ENCODE measurements at places on chromosomes 1 and 21.
A peak's percentile ranks its signal among the peaks of the same experiment; 100 is the strongest.

- H3K4me3 ChIP-seq = no peak overlapping the region
- no peak overlapping the region for H3K27ac ChIP-seq
Measured at GRCh38 chr1:210696709-210697108, 368.0 kb downstream of the HHAT start.

- DNase-seq = no peak
- peaks cover 3% of the 10 kb centered on the region for H3K4me1 ChIP-seq
- peak overlapping the region; percentile 92 for H3K4me3 ChIP-seq
- no peaks in the 10 kb centered on the region for H3K27me3 ChIP-seq
- no peaks in the 10 kb centered on the region for H3K36me3 ChIP-seq
Measured at GRCh38 chr1:212035835-212036605, 472 bp downstream of the DTL start.

GRCh38 chr1:29325675-29326074 is 89.4 kb downstream of the PTPRU start:
- peaks cover 41% of the 10 kb centered on the region for H3K36me3 ChIP-seq
- H3K27me3 ChIP-seq = peaks cover 3% of the 10 kb centered on the region
- no peak overlapping the region for H3K27ac ChIP-seq

DNA sequence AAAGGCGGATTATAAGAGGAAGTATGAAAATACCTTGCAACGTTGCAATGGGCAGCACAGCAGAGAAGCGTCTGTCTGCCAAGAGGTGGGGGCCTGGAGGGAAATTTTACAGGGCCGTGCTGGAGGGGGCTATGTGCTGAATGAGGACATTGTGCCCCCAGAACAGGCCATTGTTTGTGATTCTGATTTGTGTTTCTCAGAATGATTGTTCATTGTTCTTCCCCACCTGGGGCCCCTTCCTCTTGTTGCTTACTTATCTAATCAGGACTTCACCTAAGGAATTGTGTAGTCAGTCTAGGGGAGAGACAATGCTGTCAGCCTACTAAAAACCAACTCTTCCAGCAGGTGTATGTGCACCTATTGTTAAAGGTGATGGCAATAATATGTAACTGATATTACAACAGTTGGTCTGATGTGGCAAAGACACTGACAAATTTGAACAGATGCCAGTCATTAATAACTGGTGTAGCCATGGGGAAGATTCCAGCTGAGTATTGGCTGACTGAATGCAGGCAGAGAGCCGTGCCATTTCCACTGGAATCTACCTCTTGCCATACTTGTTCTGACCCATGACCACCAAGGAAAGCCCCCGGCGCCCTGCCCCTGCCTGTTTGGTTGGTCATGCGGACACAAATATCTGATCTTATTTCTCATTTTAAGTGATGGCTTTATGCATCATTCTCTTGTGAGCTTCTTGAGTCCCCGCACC is 45.2 kb upstream of the PSEN2 start:
- no peak overlapping the region for H3K4me3 ChIP-seq
- H3K4me1 ChIP-seq = peaks cover 9% of the 10 kb centered on the region
- H3K36me3 ChIP-seq = no peaks in the 10 kb centered on the region

- H3K36me3 ChIP-seq = peaks cover 3% of the 10 kb centered on the region
- no peak overlapping the region for H3K4me3 ChIP-seq
- H3K27ac ChIP-seq = no peak overlapping the region
- DNase-seq = no peak
- H3K4me1 ChIP-seq = peaks cover 3% of the 10 kb centered on the region
Measured at GRCh38 chr1:22030057-22030456, 22.5 kb upstream of the CDC42 start.

DNA sequence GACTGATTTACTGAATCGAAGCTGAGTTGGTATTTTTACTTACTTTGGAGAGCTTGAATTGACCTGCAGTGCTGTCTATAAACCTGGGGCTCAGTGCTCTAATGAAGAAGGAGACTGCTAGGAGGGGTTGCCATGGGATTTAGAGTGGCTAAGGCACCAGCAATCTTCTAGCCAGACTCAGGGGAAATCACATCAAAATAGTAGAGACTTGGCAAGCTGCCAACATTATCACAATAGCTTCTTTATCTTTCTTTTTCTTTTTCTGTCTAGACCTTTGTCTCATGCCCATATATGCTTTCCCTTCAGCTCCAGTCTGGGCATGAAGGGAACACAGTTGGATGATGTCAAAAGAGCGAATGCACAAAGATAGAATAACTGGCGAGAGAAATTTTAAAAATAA is 301.1 kb upstream of the DPYD start:
- no peak overlapping the region for H3K4me3 ChIP-seq
- H3K36me3 ChIP-seq = no peaks in the 10 kb centered on the region
- no peak overlapping the region for H3K27ac ChIP-seq
- no peak for DNase-seq

- H3K4me3 ChIP-seq = no peak overlapping the region
- no peaks in the 10 kb centered on the region for H3K4me1 ChIP-seq
Measured at GRCh38 chr1:78132174-78132947, 86.6 kb downstream of the GIPC2 start.

- H3K27ac ChIP-seq = no peak overlapping the region
- no peaks in the 10 kb centered on the region for H3K27me3 ChIP-seq
- no peak overlapping the region for H3K4me3 ChIP-seq
- no peaks in the 10 kb centered on the region for H3K36me3 ChIP-seq
- peaks cover 11% of the 10 kb centered on the region for H3K4me1 ChIP-seq
- DNase-seq = no peak
Measured at GRCh38 chr1:230156536-230156935, 89.5 kb downstream of the GALNT2 start.

- no peaks in the 10 kb centered on the region for H3K36me3 ChIP-seq
- no peaks in the 10 kb centered on the region for H3K4me1 ChIP-seq
- H3K27ac ChIP-seq = no peak overlapping the region
- no peak for DNase-seq
- H3K27me3 ChIP-seq = no peaks in the 10 kb centered on the region
Measured at GRCh38 chr1:174569240-174569639, 121.5 kb downstream of the GPR52 start.

DNA sequence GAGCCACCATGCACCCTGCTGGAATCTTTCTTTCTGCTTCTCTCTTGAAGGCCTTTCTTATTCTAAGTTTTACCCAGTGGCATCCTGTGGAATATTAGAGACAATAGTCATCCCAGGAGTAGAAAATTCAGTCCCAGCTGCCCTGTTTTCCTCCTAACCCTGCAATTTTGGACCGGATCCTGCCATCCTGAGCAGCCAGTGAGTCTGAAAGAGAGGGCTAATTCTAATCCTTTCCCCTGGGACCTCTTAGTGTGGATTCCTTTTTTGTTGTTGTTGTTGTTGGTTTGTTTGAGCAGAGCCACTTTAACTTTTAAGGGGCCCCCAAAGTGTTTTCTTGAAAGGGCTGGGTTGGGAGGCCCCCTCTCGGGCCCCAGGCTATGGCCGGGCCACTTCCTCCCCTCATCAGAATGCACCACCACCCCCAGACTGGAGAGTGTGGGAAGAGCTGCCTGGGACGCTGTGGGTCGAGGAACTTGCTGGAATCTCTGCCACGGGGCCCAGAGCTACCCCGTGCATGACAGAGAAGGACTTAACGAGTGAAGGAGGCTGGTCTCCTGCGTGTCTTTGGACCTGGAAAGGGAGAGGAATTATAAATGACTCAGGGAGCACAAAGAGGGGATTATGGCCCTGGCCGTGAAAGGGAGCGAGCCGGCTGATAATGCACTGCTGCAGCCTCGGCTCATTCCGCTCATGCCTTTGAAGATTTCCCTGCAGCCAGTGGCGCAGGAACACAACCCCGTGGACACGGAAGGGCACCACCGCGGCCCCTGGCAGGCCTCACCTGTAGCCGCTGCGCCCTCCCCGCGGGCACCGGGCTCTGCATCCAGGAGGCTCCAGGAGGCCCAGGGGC is 81.0 kb upstream of the AKT3 start:
- peak; percentile 34 for DNase-seq
- H3K27ac ChIP-seq = no peak overlapping the region
- no peaks in the 10 kb centered on the region for H3K27me3 ChIP-seq
- peaks cover 10% of the 10 kb centered on the region for H3K4me1 ChIP-seq

DNA sequence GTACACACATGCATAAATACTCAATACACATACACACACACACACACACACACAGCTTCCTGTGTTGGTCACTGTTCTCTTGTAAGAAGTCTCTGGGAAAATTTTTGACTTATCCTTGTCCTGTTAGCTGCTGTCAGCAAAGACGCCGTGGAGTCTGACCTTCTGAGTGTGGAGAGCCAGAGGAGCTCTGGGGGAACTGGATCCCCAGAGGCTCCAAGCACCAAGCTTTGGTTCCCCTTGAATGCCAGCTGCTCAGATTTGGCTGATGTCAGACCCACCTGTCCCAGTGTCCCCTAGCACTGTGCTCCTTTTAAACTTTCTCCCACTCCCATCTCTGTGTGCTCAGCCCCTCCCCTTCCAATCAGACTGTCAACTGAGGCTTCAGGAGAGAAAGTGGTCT is 319.1 kb downstream of the CAMTA1 start:
- no peak overlapping the region for H3K27ac ChIP-seq
- no peaks in the 10 kb centered on the region for H3K36me3 ChIP-seq
- H3K4me3 ChIP-seq = no peak overlapping the region
- DNase-seq = peak; percentile 0

DNA sequence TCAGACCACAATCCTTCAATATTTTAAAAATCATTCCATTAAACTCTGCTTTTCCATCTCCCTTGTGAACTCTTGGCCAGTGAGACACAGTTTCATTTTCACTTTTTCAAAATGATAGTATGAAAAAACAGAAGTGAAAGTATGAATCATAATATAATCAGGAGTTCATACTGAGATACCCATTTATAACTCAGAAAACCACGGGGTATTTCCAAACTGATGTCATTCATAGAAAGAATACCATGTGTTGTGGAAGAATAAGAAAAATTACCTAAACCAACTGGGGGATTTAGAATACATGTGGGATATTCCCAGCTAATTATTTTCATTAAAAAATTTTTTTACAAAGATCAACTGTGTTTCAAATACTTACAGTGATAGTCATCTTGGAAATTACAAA is 149.9 kb downstream of the MRPL39 start:
- no peaks in the 10 kb centered on the region for H3K27me3 ChIP-seq
- peak; percentile 39 for DNase-seq
- H3K36me3 ChIP-seq = no peaks in the 10 kb centered on the region
- no peak overlapping the region for H3K4me3 ChIP-seq
- no peak overlapping the region for H3K27ac ChIP-seq

GRCh38 chr1:6184083-6184783 is 4.1 kb upstream of the CHD5 start:
- H3K36me3 ChIP-seq = peaks cover 38% of the 10 kb centered on the region
- DNase-seq = no peak
- peaks cover 13% of the 10 kb centered on the region for H3K27me3 ChIP-seq

DNA sequence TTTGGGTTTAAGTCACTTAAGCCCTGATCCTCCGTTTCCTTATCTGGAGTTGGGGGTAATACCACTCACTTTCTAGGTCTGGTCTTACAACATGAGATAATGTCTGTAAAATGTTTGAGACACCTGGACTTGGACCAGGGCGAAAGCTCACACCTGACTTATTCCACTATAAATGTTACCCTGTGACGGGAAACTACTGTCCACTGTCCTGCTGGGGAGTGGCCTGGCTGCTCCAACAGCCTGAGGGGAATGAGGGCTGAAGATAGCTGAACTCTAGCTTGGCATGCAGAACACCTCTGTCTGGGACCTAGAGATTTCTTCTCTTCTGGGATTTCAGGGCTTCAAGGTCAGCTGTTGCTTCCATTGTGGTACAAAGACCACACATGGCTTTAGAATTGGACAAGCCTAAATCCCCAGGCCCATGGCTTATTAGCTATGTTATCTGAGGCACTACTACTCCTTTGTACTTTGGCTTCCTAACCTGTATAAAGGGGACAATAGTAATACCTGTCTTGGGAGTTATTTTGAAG is 9.5 kb upstream of the A3GALT2 start:
- peak overlapping the region; percentile 38 for H3K27ac ChIP-seq
- H3K4me3 ChIP-seq = no peak overlapping the region
- no peaks in the 10 kb centered on the region for H3K27me3 ChIP-seq
- DNase-seq = no peak
- H3K4me1 ChIP-seq = peaks cover 50% of the 10 kb centered on the region

DNA sequence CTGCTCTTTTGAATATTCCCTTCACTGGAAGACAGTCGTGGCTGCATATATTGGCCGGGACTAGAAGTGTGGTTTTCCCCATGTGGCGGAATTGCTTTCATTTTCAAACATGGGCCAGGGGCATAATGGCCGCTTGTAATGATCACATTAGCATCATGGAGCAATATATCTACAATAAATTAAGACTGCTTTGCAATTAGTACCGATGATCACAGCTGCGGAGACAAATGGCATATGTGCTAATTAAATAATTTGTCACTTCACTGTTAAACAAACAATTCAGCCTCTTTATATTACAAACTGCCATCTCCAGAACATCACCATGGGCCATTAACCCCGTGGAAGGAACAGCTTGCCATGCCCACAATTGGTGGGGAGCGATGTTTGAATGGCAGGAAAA is 68.2 kb upstream of the OLIG2 start:
- H3K4me1 ChIP-seq = no peaks in the 10 kb centered on the region
- H3K4me3 ChIP-seq = no peak overlapping the region
- peaks cover 51% of the 10 kb centered on the region for H3K27me3 ChIP-seq
